ENCODE measurements at places on chromosomes 3 and 15. TPM values are rescaled to one million over a fixed set of nuclear protein-coding genes. Genes with fewer than 3 reads are reported as not detected.

Gene LTK
- total RNA-seq: 1.7 TPM

Gene CACNA1D
- 47.9 TPM for total RNA-seq

Gene EXD1
- total RNA-seq: not detected

Gene FBN1
- 189 TPM for total RNA-seq

Gene ACAN
- total RNA-seq: 4.0 TPM

Gene MRAS
- total RNA-seq: 31.3 TPM

Gene IQCH
- total RNA-seq: 4.8 TPM
